ENCODE measurements at places on chromosomes 3 and 15.

DNA sequence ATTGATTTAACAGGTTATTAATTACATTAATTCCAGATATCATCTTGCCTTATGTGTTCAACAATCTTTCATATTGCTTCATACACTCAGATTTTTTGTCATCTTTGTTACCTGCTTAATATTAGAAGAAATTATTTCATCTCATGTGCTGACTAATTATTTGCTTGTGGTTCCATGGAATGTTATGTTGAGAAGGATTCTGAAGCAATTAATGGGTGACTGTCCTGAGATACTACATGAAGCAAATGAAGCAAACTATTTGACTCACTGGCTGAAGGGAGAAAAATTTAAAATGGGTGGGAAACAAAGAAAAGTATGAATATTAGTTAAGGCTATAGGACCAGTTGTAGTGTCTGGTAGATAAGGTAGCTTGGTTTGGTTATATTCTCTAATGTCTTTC lies 443.8 kb upstream of the EPHA6 start:
- DNase-seq = no peak

GRCh38 chr3:115855911-115856310 lies 232.6 kb downstream of the GAP43 start:
- no peak for DNase-seq

- no peak for DNase-seq
Measured at GRCh38 chr3:119632829-119633228, 27.6 kb downstream of the POPDC2 start.

DNA sequence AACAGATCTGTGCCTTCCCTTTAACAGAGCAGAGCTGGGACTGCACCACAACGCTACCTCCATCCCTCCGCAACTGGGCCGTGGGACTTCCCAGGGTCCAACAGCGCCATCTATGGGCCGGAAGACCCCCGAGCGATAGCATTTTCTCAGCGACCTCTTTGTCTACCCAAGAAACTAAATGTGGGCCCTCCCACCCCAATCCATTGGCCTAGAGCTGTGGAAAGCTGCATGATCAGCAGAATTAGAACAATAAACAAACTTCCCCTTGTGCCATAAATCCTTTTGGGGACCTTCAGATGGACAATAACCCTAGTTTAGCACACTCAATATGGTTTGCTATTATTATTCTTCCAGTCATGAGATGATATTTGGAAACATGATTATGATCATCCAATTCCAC lies 74.8 kb upstream of the NTRK3 start:
- no peak for DNase-seq

DNA sequence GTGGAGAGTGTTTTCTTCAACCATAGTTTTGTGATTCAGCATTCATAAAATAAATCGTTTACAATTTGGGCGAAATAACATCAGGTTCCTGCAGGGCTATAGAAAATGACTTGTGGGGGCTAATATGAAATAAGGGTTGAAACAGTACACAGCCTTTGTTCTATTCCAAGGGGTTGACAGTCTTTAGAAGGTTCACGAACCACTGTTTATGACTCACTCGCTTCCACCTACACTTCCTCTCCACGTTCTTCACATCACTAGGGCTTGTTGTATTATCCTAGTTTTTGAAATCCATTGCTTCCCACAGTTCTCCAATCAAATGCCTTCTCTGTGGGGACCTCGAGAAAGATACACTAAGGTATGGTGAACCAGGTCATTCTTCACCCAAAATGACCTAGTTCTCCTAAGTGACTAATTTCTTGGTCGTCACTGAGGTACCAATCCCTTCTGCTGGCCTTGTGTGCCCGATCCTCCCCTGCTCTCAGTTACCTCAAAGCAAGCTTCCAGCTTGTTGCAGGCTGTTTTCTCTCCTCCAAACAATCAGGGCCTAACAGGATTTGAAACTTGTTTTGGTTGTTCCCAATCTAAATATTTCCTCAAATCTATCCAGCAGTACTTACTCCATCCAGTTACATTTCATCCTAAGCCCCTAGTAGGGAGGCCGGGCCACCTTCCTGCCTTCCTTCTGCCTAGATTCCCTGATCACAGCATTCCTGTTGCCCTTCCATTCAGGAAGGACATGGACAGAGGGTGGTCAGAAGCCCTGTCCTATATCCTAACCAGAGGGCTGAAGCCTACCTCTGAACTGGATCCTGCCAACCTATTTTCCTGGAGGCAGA lies 23.1 kb upstream of the TBL1XR1 start:
- DNase-seq = no peak

DNA sequence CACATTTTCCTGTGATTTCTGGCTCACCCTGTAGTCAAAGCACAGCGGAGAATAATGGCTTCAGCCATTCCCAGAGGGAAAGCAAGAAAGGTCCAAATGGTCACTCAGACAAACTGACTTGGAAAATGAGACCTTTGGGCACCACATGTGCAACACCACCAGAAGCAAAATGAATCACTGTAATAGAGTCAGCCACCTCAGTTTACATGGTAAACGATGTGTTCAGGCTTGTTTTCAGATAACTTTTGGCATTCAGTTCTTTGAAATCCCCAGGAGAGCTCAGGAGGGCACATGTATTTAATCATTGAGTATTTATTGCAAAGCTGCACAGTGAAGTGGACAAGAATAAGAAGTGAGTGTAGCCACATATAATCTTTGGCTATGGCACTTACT lies 38.4 kb upstream of the ALCAM start:
- DNase-seq = no peak

DNA sequence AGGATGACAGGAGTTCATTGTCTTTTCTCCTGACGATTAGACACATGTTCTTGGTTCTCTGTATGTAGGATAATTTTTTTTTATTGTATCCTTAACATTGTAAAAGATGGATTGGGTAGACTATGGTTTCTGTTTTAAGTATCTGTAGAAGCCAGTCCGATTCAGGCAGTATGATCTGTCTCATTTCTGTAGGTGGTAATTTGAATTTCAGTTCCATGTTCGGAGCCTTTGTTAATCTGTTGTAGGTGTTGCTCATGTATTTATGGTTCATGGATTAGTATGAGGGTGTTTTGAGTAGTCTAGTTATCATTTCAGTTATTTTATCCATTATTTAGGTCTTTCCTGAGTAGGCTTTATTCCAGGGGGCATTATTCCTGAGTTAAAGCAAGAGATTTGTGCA lies 32.4 kb upstream of the MME start:
- no peak for DNase-seq

GRCh38 chr3:89038869-89039268 lies 68.6 kb upstream of the EPHA3 start:
- no peak for DNase-seq

DNA sequence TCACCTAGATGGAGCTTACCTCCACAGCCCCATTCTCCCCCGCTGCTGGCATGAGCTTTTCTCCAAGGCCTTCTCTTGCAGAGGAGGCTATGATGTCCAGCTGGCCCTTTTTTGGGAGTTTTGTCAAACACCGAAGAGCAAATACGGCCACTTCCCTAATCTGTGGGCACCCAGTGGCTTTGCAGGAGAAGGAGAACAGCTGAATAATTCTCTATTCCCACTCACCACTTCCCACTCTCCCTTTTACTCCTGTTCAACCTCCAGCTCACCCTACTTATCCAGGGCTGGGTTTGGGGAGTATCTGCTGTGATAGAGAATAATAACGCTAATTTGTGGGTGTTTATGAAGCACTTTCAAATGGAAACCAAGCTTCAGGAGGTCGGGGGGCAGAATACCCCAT lies 93.0 kb downstream of the AAGAB start:
- DNase-seq = no peak

GRCh38 chr3:62859203-62859791 lies 15.9 kb downstream of the CADPS start:
- DNase-seq = no peak

DNA sequence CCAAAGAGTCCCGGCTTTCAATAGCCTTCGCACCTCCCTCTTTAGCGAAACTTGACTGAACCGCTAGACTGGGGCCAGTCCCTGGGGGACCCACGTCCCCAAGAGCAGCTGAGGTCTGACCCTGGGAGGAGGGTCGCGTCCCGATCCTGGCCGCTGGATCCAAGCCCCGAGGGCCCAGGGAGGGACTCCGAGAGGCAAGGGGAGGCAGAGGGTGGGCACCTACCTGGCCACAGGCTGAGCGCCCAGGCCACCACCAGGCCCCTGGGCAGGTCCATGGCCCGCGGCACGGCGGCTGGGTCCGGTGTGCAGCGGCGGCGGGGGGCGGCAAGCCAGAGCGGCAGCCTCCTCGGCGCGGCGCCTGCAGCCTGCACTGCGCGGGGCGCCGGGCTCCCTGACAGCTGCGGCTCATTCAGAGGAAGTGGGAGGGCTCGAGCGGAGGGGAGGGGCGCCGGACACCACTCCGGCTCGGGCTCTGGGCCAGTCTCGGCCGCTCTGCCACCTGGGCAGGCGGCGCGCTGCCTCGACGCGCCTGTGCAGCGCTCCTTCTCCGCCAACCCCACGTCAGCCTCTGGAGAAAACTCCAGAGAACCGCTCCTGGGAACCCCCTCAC lies at the start of gene ITGA11:
ITGA11 (minus strand) TSS at position 372 of the 610 bp plus-strand sequence; CDS start at position 275, 97 bp downstream.
- DNase-seq = no peak

DNA sequence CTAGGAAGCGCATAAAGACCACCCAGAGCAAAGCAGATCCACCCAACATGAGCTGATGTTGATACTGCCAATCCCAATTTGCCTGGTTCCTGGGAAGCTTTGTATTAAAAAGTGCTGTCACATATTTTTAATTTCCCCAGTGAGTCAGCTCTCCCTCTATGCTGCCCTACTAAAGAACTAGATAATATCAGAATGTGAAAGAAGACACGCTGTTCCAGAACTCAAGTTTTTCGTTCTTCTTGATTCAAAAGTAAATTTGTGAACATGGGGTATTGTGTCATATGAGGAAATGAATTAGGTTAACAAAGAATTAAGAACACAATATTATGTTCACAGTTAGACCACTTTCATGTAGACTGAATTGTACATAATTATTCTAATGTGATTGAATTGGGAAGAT lies 734.2 kb upstream of the ALCAM start:
- no peak for DNase-seq

DNA sequence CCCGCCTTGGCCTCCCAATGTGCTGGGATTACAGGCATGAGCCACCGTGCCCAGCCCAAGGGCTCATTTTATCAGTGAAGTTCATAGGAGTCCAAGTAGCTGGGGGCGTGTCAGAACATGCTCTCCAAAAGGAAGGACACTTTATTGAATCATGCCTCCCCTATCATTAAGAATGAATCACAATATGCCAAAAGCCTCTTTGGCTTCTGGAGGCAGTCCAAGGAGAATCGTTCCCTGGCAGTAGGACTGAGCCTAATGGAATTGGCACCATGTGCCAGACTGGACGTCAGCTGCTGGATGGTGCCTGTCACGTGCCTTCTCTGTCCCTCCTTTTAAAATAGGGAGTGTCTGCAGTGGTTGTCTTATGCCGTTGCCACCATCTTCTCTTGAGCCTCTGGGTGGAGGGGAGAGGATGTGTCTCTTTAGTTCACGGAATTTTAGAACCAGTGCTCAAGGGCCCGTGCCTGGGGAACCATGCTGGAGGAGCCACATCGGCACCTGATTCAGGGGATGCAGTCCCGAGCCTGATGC lies 234.7 kb upstream of the LYSMD4 start:
- DNase-seq = no peak

- DNase-seq = no peak
Measured at GRCh38 chr3:32125012-32125411, 18.6 kb downstream of the GPD1L start.

DNA sequence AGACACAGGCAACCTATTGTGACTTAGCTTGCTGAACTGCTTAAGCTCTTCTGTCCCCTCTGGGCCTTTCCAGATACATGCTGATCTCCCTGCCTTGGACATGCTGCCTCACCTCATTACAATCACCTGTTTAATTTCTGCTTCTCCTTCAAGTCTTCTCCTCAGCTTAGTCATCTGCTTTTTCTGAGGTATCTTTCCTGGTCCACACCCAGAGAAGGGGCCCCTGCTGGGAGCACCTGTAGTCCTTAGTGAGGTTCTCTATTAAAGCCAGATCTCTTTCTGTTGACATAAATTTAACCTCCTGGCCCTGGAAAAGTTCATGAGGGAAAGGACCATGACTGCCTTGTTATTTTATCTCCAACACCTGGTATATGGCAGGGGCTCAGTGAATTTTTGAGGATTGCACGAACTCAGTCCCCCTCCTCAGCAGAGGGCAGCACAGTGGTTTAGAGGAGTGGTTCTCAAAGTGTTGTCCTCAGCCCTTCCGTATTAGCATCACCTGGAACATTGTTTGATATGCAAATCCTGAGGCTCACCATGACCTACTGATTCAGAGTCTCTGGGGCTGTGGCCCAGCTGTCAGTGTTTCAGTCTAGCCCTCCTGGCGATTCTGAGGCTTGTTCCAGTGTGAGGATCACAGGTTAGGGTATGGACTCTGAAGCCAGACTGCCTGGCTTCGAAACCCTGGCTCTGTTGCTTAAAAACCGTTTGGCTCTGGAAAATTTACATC lies 12.7 kb downstream of the COL6A6 start:
- no peak for DNase-seq

DNA sequence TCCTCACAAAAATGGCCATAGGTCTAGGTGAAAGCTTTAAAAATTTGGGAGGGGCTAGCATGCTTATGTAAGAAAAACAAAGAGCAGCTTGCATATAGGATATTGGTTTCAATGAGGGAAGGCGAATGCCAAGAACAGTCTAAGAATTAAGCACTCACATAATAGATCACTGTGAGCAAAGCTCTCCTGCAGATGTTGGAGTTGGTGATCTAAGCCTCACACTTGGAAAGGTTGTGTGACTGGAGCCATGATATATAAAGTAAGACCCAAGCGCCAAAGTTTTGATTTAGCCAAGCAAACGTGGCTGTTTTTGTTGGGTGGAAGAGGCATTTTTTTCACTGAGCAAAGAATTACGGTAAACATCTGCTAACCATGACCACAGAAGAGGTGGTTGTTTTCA lies 237.5 kb downstream of the FOXP1 start:
- no peak for DNase-seq

GRCh38 chr3:39641274-39641673 lies 168.1 kb upstream of the MYRIP start:
- DNase-seq = no peak

GRCh38 chr3:195312714-195313113 lies 41.8 kb upstream of the XXYLT1 start:
- no peak for DNase-seq

DNA sequence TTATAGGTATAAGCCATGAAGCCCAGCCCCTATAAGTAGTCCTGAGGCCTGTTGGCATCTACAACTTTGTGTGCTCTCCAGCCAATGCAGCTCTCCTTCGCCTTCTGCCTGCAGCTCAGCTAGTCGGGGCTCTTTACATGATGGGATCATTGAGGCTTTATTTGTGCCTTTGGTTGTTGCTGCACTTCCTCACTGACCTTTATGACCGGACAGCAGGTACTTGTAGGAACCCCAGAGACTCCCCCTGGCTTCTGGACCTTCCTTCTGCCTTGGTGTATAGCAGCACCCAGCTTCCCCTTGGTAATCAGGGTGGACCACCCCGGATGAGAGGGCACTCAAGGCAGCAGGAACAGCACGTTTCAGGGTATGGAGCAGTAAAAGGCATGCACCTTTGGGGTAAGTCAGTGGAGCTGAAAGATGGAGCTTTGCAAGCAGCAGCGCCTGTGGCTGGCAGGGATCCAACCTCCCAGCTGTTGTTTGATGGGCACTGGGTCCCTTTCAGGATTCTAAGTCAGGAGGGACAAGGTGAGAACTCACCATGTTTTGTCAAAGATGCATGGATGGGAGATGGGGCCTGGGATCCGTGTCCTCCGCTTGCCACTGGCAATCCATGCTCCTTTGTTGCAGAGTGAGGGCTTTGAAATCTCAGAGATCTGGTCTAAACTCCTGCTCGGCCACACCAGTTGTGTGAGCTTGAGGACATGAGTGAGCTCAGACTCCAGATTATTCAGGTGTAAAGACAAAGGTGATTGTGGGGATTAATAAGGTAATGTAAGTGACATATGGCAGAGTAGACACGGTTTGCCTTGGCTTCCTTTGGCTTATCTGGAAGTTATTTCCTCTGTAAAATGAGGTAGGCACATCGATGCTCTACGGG lies 65.1 kb upstream of the KLF13 start:
- DNase-seq = no peak

GRCh38 chr15:68615301-68615700 lies 36.5 kb downstream of the CORO2B start:
- DNase-seq = no peak
